NAMALWA (cell line): ENCODE measurements at places on chromosomes 11 and 22.

DNA sequence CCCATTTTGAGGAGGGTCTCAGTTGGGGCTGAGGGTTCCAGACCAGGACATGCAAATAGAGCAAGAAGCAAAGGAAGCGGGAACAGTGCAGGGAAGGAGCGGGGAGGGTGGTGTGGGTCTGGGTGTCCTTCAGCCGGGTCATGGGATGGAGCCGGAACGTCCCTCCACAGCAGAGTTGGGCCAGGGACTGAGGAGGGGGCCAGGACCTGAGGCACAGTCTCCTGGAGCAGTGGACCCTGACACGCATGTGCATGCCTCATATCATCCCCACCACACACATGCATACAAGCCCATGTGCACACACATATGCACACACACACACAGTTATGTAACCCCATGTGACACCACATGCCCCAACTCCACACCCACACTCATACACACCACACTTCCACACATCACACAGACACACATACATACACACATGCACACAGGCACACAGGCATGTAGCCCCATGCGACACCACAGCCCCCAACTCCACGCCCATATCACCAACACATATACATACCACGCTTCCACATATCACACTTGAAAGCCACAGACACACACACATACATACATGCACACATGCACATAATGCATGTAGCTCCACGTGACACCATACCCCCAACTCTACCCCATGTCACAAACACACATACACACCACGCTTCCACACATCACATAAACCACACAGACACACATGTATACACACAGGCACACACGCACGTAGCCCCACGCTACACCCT is 1026.6 kb downstream of the BRD1 start:
- no peak for DNase-seq

GRCh38 chr11:46918083-46918787 is at the start of gene LRP4:
LRP4 (minus strand) TSS chr11:46918550; CDS start chr11:46918379, 171 bp downstream.
- peak; percentile 25 for DNase-seq

GRCh38 chr22:49866646-49867045 is 13.0 kb downstream of the ZBED4 start:
- DNase-seq, result no peak

DNA sequence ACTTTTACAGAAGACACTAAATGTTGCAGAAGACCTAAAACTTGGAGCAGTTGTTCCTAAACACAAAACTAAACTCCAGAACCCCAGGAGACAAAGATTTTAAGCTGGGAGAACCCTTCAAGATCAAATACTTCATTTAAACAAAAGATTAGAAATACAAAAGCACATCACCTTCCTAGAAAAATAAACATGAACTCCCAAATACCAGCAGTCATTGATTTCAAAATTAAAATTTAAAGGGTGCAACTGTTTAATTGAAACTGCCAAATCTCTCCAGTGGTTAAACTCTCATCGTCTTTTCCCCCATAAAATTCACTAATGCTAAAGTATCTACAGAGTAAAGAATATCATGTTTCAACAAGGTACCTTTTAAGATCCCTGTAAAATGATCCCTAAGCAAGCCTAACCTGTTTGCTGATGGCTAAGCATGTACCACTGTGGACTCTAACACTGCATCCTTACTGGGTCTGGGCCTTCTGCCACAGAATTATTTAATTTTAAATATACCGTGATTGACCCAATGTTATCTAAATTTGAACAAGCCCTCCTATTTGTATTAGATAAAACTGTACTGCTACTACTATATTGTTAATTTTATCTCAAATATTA is 53.7 kb upstream of the CCDC34 start:
- no peak for DNase-seq

GRCh38 chr11:71325418-71326327 is 73.3 kb upstream of the SHANK2 start:
- no peak for DNase-seq

DNA sequence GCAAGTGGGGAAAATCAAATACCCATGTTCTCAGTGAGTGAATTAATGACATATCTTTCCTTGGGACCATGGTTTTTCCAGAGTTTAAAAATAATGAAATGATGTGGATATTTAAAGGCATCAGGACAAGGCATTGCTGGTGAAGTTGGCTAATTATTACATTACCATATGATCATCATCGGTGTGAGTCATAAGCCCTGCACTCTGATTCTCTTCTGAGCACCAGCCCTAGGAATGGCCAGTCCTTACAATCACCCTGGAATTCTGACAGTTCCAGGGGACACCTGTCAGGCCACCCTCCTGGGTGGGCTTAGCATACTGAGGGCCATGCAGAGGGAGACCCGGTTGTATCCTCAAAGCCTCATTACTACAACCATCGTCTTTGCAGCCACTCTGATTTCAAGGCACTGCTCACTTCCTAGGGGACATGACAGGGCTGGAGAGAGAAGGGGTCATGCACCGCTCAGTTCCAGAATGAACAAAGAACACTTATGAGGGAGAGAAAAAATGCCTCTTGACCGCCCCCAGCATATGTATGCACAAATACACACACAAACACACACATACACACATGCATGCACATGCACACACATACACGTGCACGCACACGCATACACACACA is 365.0 kb downstream of the MIAT start:
- no peak for DNase-seq

- peak; percentile 11 for DNase-seq
Measured at GRCh38 chr11:133966921-133967598, 10.3 kb upstream of the IGSF9B start.

GRCh38 chr22:30627471-30627870 is 8.1 kb upstream of the SLC35E4 start:
- no peak for DNase-seq

- no peak for DNase-seq
Measured at GRCh38 chr11:130524132-130524790, 75.8 kb downstream of the ADAMTS15 start.

- peak; percentile 98 for DNase-seq
Measured at GRCh38 chr11:62599069-62599696, 2.5 kb downstream of the MTA2 start.

GRCh38 chr11:68053117-68053516 is 14.3 kb downstream of the TCIRG1 start:
- no peak for DNase-seq

DNA sequence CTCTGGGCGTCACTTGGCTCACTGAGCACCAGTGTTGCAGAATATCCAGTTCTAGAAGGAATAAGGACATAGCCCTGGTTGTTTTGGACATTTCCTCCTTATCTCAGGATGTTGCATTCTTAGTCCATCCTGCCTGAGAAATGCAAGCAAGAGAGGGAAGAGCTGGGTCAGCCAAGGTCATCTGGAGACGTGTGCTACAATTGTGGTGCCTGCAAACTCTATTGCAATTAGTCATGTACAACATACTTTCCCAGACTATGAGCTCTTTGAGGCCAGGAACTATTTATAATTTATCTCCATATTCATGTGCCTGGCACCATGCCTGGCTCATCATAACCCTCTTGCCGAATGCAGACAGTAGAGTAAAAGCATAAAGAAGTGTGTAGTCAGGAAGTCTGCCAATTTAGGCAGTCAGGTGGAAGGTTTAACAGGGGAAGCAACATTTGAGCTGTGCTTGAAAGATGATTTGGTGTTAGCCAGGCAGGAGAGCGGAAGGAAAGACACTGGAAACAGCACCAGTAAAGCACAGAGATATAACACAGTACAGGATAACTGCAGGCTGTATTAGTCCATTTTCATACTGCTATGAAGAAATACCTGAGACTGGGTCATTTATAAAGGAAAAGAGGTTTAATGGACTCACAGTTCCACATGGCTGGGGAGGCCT is 129.4 kb upstream of the PAX6 start:
- DNase-seq, result no peak
